ENCODE measurements at places on chromosomes 13 and 19.

DNA sequence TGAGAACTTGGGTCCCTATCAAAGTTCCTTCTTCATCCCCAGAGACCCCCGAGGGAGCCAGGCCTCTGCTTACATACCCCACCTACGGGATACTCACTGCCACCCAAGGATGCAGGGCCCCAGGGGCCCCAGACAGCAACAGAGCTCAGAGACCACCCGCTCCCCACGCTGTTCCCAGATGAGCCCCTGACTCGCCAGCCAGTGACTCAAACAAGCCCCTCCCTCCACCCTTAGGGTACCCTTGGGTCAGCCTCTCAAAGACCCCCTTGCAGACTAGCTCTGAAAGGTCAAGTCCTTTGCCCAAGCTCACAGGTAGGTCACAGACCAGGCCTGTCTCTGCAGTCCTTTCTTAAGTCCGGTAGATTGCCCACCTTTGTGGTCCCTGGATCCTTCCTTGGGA lies 45.7 kb downstream of the CD320 start:
- no peak for DNase-seq

- DNase-seq, result peak; percentile 6
These were observed 68.6 kb downstream of the NDFIP2 start for GRCh38 chr13:79549355-79550106.

GRCh38 chr19:11881151-11881800 lies 6.3 kb upstream of the ZNF69 start:
- DNase-seq, result peak; percentile 59

- peak; percentile 99 for DNase-seq
These were observed 11.9 kb upstream of the FOSB start for GRCh38 chr19:45455707-45456499.

- DNase-seq, result no peak
These were observed 14.2 kb downstream of the FBXO46 start for GRCh38 chr19:45716359-45717130.

DNA sequence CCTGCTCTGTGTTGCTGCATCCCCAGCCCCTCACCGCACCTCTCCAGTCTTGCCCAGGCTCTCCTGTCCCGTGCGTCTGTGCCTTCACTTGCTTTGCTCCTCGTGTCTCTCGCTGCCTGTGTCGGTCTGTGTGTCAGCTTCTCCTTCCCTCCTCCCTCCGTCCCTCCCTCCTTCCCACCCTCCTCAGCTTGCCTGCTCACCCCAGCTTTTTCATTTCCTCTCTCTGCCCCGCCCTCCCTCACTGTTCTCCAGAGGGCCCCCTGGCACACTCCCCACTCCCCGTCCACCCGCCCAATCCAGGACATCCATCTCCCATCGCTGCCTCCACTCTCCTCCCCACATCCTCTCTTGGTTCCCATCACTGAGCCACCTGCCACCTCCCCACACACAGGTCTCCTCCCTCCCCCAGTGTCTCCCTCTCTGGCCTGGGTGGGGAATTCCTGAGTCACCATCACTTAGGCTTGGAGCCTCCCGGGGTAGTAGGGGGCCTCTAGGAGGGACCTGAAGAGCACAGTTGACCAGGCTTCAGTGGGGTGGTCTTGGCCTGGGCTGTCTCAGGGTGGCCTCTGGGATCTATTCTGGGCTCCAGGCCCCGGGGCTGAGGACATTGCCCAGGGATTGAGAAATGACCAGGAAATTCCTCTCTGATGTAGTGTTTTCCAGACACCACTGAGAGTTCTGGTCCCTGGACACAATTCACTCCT lies at the start of gene PTGIR:
Gene PTGIR, minus strand, starts transcription at position 132 of the 704 bp plus-strand sequence. CDS start 864 bp downstream, outside the sequence.
- peak; percentile 88 for DNase-seq
